NCI-H1436 treated with DMSO at 0.1 percent for 48 hours (cell line): ENCODE measurements at places on chromosomes 16 and 17.

DNA sequence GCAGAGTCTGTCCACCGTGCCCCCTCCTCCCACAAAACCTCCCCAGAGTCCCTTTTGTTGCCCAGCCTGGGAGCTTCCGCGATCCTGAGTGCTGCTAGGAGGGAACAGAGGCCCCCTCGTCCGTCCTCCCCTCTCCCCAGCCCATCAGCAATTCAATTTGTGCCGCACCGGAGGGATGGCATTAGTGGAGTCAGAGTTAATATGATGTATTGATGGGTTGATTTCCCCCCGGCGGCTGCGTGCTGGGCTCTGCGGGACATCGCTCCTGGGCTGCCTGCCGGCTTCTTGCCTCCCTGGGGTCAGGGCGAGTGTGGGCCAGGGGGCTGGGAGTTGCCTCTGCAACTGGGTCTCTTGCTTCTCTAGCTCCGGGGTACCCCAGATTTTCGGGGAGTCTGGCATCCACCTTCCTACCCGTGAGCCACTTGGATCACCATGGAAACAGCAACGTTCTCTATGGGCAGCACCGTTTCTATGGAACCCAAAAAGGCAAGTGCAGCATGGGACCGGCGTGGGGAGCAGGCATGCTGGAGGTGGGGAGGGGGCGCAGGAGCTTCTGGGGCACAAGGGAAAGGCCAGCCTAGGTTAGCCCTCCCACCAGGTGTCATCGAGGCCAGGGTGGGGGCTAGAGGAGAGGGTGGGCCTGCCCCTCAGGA lies 42.9 kb downstream of the BAHCC1 start:
- DNase-seq: no peak

GRCh38 chr17:68061512-68062313 lies 26.2 kb downstream of the KPNA2 start:
- DNase-seq: no peak

GRCh38 chr17:21357696-21358656 lies 18.2 kb upstream of the KCNJ12 start:
- no peak for DNase-seq

- no peak for DNase-seq
These were observed 7.2 kb upstream of the TNFRSF17 start for GRCh38 chr16:11957591-11958395.

DNA sequence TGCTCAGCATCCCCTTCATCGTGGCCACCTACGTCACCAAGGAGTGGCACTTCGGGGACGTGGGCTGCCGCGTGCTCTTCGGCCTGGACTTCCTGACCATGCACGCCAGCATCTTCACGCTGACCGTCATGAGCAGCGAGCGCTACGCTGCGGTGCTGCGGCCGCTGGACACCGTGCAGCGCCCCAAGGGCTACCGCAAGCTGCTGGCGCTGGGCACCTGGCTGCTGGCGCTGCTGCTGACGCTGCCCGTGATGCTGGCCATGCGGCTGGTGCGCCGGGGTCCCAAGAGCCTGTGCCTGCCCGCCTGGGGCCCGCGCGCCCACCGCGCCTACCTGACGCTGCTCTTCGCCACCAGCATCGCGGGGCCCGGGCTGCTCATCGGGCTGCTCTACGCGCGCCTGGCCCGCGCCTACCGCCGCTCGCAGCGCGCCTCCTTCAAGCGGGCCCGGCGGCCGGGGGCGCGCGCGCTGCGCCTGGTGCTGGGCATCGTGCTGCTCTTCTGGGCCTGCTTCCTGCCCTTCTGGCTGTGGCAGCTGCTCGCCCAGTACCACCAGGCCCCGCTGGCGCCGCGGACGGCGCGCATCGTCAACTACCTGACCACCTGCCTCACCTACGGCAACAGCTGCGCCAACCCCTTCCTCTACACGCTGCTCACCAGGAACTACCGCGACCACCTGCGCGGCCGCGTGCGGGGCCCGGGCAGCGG lies 3.2 kb downstream of the UTS2R start:
- DNase-seq: no peak

GRCh38 chr17:8285270-8286181 lies 2.9 kb upstream of the RANGRF start:
- no peak for DNase-seq

- no peak for DNase-seq
These were observed 5.7 kb downstream of the KRT33B start for GRCh38 chr17:41363881-41364280.

DNA sequence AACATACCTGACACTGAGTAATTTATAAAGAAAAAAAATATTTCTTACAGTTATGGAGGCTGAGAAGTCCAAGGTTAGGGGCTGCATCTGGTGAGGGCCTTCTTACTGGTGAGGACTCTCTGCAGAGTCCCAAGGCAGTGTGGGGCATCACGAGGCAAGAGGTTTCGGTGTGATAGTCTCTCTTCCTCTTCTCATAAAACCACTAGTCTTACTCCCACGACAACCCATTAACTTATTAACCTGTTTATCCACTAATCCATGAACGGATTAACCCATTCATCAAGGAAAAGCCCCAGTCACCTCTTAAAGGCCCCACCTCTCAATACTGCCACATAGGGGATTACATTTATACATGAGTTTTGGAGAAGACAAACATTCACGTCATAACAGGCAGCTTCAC lies 20.1 kb downstream of the CIITA start:
- no peak for DNase-seq

DNA sequence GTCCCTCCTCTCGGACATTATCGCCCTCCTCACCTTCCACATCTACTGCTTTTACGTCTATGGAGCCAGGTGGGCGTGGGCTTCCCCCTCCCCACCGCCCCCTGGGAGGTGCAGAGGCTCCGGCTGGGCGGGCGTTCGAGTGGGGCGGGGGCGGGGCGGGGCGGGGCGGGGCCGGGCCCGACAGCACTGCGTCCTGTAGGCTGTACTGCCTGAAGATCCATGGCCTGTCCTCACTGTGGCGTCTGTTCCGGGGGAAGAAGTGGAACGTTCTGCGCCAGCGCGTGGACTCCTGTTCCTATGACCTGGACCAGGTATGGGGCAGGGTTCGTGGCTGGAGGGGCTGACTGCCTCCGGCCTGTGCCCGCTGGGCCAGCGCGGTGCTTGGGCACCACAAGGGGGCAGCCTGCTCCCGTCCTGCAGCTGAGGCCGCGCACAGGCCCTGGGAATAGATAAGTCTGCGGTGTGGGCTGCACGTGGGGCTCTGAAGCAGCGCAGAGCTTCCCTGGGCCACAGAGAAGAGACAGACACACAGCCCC lies 9.2 kb downstream of the PIGQ start:
- no peak for DNase-seq

DNA sequence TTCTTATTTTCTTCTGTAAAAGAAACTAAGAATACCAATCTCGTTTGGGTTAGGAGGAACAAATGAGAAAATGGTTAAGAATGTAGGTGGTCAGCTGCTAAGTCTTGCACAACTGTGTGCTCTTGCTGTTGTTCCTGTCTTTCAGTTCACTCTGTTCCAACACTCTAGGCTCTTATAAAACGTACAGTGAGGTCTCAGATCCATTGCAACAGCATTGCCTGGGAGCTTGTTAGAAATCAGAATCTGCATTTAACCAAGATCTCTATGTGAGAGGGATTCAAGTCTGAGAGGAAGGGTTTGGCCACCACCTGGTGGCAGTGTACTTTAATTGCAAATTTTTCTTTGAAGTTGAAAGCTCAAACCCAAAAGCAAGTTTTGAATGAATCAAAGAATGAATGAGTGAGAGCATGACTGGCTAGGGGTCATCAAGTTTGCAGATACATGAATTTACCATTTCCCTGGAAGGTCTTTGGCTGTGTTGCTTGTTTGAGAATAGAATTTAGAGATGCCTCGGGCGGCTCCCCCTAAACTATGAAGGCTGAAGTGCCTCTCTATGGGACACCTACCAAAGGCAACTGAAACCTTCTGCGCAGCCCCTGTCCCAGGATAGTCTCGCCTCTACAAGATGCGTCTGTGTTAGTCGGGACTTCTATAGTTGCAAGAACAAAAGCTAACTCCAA lies 2.5 kb downstream of the ALOX15B start:
- DNase-seq: peak; percentile 26

DNA sequence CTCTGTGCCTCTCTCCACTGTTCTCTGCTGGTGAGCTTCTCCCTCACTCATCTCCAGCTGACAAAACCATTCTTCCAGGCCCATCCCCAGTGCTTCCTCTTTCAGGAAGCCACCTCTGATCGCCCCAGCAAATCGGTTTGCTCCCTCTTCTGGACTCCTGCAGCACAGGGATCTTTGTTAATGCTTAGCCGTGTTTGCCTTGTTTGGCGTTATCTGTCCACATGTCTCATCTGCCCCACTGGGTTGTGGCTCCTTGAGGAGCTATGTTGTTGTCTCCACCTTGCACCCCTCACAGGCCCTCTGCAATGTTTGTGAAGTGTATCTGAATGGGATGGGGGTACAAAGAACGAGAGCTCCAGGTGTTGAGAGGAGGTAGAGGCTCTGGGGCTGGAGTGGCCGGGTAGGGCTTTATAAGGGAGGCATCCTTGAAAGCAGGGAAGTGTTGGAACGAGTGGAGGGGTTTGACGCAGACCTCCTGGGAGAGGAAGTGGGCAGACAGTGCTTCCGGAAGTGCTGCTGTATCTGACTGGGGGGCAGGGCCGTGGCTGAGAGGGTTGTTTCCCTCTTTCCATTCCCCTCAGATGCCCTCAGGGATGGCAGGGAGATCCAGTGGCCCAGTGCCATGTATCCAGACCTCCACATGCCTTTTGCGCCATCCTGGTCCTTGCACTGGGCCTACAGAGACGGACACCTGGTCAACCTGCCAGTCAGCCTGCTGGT lies 27.8 kb downstream of the CASKIN2 start:
- DNase-seq: no peak

GRCh38 chr17:66229783-66230538 lies 746 bp upstream of the APOH start:
- DNase-seq: no peak

- peak; percentile 73 for DNase-seq
These were observed 26.5 kb upstream of the C16orf87 start for GRCh38 chr16:46857368-46857945.

GRCh38 chr16:57606847-57607501 lies 21.5 kb upstream of the ADGRG1 start:
- no peak for DNase-seq

- DNase-seq: no peak
These were observed 91.2 kb downstream of the IRX5 start for GRCh38 chr16:55021595-55022475.

DNA sequence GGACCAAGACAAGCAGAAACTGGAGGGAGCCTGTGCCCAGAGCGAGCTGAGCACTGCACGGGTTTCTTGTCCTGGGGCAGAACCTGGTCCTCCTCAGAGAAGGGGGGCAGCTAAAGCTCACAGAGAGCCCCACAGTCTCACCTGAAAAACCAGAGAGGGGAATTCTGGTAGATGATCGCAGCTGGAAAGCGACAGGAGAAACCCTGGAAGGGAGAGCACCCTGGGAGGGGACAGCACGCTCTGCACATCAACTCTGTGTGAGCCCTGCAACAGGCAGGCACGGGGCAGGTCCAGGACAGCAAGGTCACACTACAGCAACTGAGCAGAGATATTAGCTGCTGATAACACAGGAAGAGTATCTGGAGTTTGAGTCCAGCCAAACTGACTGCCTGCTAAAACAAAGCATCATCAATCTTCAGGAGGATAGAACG lies 18.2 kb downstream of the ZCCHC14 start:
- no peak for DNase-seq

DNA sequence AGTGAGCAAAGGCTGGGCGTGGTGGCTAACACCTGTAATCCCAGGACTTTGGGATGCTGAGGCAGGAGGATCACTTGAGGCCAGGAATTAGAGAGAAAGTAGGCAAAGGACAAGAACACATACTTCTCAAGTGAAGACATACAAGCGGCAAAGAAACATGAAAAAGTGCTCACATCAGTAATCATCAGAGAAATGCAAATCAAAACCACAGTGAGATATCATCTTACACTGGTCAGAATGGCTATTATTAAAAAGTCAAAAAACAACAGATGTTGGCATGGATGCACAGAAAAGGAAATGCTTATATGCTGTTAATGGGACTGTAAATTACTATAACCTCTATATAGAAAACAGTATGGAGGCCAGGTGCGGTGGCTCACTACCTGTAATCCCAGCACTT lies 12.2 kb upstream of the SLX4 start:
- no peak for DNase-seq

- peak; percentile 44 for DNase-seq
These were observed 257.6 kb upstream of the SDK2 start for GRCh38 chr17:73901661-73902415.

DNA sequence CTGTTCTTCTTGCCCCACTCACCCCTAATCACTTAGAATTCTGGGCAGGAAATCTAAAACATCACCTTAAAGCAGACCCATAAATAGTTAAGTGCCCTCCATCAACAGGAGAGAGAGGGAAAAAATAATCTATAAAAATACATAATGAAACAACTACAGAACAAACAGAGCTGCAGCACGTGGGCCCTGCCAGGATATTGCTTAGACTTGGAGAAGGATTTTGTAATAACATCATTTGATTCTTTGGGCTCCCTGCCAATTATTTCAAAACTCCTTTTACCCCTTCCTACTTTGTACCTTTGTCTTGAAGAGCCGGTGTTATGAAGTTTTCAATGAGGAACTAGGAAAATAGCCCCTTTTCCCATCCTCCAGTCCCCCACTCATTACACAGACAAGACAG lies 130.6 kb upstream of the TOX3 start:
- DNase-seq: no peak

GRCh38 chr16:89090669-89091426 lies 2.8 kb upstream of the ACSF3 start:
- no peak for DNase-seq

GRCh38 chr17:44037471-44037870 lies 22.7 kb upstream of the TMEM101 start:
- DNase-seq: no peak

DNA sequence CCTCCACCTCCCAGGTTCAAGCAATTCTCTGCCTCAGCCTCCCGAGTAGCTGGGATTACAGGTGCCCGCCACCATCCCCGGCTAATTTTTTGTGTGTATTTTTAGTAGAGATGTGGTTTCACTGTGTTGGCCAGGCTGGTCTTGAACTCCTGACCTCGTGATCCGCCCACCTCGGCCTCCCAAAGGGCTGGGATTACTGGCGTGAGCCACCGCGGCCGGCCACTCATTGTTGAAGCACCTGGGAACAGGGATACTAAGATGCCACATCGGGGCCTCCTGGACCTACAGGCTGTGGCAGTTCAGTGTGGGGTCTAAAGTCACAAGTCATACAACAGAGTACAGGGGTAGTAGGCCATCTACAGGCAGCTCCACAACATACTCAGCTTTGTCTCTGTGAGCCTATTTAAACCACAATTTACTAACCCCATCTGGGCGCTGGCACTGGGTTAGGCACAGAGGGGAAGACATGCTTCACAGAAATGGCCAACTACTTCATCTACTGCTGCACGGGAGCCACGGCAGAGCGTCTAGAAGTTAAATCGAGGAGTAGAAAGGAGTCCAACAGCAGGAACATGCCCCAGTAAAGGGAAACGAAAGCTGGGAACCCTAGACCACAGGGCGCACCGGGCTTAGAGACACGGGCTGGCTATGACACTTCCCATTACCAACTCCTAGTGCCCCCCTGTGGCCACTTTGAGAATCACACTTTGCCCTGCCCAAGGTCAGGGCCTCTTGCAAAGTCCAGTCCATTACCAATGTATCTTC lies 4.3 kb downstream of the VAMP2 start:
- DNase-seq: peak; percentile 17

- no peak for DNase-seq
These were observed 23.2 kb downstream of the CDH3 start for GRCh38 chr16:68668266-68668665.

- peak; percentile 9 for DNase-seq
These were observed 414.4 kb downstream of the UTP18 start for GRCh38 chr17:51674579-51675255.
